Activated T-helper 1 cell treated with anti-CD3 and anti-CD28 coated beads, Interleukin-2, amount 50 U/mL, for 16 hours (primary cell): ENCODE measurements at places on chromosomes 12 and 14.

DNA sequence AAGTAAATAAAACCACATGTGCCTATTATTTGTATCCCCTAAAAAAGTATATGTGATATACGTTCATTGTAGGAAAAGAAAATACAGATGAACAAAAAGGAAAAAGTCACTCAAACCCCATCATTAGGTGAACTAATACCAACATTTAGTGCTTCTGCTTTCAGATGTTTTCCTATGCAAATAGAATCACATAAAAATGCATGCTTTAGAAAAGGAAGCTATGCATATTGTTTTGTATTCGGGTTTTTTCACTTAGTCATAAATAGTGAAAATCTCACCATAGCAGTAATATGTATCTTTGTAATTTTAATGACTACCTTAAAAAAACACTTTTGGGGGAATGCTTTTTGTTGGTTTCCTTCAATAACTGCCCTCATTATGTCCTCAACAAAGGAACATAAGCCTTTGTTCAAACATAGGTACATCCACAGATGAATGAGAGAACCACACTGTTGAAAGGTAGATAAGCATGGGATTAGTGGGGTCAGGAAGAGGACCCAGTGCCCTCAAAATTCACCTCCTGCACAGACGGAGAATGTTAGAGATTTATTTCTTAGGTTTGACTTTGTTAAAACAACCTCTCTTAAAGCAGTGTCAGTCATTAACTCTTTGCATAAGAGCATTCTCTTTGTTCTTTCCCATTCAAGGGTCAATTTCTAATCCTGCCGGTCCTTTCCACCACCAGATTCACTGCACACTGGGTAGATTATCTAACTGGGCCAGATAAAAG, 6.5 kb downstream of the AMDHD1 start:
- no peak for DNase-seq

DNA sequence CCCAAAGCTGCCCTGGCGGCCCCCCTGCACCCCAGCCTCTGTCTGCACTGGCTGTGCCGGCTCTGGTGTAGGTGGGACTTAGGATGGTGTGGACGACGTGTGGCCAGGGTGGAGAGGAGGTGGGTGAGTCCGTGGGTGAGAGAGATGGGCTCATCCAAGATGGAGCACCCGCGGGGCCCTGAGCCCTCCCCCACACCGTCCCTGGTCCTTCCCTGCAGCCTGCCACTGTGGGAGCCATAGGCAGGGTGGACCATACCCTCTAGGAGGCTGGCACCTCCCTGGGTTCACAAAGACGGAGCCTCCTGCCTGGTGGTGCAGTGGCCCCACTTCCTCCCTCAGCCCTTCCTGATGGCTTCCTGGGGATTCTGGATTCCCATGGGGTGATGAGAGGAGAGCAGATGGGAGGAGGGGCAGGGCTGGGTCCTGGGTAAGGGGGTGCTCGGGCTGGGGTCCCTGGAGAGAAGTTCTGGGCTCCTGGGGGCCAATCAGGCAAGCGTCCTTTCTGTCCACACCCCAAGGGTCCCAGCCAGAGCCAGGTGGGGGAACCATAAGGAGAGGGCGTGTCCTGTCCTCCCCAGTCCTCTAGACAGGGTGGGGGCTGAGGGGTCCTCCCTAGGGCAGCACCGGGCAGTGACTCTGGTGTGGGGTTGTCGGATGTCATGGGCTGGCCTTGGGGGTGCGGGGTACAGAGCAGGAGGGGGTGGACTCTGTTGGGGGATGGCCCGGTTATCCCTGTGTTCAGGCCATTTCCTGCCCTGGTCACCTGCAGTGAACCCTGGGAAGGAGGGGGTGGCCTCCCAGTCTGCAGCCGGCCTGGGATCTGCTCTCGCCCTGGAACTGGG, 384.8 kb downstream of the TMEM121 start:
- no peak for DNase-seq

DNA sequence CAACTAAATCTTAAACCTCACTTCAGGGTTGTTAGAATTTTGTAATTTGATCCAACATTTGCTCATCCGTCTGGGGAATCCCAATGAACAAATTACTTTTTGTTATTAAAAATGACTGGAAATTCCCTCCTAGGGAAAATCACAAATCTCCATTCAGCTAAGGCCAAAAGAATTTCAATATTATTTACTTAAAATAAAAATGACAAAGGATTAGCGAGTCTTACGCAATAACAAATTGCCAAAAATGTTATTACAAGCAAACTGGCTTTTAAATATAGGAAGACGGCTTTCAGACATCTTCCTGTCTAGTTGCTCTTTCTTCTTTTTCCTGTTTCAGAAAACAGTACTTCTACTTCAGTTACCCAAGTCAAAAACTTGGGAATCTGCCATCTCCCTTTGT, 92.4 kb upstream of the TSPAN8 start:
- no peak for DNase-seq

- peak; percentile 56 for DNase-seq
Observed at GRCh38 chr12:45991284-45992249, 1.2 kb upstream of the SCAF11 start.

GRCh38 chr12:65935906-65936901, 111.9 kb downstream of the HMGA2 start:
- no peak for DNase-seq

GRCh38 chr14:65916055-65916454, 503.5 kb downstream of the FUT8 start:
- no peak for DNase-seq

GRCh38 chr12:47711448-47711847, 5.6 kb upstream of the RPAP3 start:
- DNase-seq = no peak
